ENCODE measurements at places on chromosomes 11 and 22. TPM values are rescaled to one million over a fixed set of nuclear protein-coding genes. Genes with fewer than 3 reads are reported as not detected.
A peak's percentile ranks its signal among the peaks of the same experiment; 100 is the strongest.

DNA sequence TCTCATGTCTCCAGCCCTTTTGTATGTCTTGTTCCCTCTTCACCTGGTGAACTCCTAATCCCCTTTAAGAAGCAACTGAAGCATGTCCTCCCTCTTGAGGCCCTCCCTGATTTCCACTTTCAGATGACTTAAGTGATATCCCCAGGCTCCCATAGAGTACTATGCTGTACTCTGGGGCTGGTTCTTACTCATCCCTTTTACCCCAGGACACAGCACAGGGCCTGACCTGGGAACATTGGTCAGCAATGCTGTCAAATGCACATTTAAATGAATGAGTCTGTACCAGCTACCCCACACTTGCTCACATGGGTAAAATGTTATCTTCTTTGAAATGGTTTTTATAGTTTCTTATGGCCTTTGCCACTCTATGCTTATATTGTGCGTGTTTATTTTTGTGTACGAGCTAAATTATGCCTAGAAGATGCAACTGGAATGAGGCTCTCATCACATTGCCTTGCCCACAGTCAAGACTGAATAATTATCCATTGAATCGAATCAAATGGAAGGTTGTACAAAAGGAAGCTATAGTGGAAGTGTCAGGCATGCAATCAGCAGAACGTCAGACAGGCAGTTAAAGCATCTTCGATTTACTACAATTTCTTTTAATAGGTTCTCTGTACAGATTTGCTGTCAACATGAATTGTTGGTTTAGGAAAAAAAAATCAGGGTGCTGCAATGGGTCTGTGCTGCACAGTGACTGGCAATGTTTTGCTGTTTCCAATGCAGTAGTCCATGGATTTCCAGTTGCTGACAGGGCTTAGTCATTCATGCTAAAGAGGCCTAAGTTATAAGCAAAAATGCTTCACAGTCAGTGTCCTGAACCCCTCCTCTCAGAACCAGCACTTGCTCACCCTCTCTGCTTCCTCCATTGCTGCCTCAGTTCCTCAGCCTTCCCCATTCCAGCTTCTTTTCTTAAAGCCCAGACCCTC is 79.5 kb downstream of the PARVA start:
- no peak overlapping the region for H3K27ac ChIP-seq
- no peak overlapping the region for H3K4me3 ChIP-seq
- H3K36me3 ChIP-seq: no peaks in the 10 kb centered on the region
- DNase-seq: no peak

- no peak for DNase-seq
- peak overlapping the region; percentile 70 for H3K4me3 ChIP-seq
- peaks cover 79% of the 10 kb centered on the region for H3K4me1 ChIP-seq
These were observed 5.8 kb downstream of the CD44 start for GRCh38 chr11:35144806-35145205.

Gene SCUBE2
- not detected for total RNA-seq

- H3K4me3 ChIP-seq: no peak overlapping the region
- no peak for DNase-seq
- H3K27ac ChIP-seq: no peak overlapping the region
- peaks cover 31% of the 10 kb centered on the region for H3K4me1 ChIP-seq
These were observed 90.9 kb downstream of the RRAS2 start for GRCh38 chr11:14267861-14268635.

Gene CSRP3
- total RNA-seq: not detected

Gene ELMOD1
- total RNA-seq: not detected

Gene TSPAN18
- total RNA-seq: 38.7 TPM

DNA sequence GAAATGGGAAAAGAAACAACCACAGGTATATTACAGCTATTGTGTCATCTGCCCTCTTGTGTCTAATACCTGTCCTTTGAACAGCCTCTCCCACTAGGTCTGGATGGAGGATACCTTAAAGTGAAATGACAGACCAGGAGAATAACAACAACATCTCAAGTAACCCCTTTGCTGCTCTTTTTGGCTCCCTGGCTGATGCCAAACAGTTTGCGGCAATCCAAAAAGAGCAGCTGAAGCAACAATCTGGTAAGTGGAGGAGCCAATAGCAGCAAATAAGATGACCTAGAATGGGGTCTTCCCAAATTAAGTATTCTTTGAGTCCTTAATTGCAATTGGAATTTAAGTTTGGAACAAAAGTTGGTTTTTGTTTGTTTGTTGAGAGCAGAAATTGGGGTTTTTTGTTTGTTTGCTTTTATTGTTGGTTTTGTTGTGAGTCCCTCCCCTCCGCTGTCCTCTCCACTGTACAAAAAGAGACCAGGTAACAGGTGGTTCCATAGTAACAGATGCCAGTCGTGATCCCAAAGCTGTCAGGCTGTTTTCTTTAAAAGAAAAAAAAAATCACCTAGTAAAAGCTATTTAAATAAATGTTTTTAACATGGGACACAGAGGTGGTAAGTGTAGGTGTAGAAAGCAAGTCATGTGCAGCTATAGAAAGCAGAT is 5.7 kb downstream of the UBE4A start:
- peaks cover 56% of the 10 kb centered on the region for H3K36me3 ChIP-seq
- H3K27me3 ChIP-seq: no peaks in the 10 kb centered on the region
- DNase-seq: no peak
- H3K4me3 ChIP-seq: no peak overlapping the region
- H3K27ac ChIP-seq: no peak overlapping the region

GRCh38 chr11:96218006-96218405 is 125.0 kb downstream of the MAML2 start:
- H3K36me3 ChIP-seq: peaks cover 13% of the 10 kb centered on the region
- DNase-seq: no peak
- H3K27ac ChIP-seq: no peak overlapping the region

DNA sequence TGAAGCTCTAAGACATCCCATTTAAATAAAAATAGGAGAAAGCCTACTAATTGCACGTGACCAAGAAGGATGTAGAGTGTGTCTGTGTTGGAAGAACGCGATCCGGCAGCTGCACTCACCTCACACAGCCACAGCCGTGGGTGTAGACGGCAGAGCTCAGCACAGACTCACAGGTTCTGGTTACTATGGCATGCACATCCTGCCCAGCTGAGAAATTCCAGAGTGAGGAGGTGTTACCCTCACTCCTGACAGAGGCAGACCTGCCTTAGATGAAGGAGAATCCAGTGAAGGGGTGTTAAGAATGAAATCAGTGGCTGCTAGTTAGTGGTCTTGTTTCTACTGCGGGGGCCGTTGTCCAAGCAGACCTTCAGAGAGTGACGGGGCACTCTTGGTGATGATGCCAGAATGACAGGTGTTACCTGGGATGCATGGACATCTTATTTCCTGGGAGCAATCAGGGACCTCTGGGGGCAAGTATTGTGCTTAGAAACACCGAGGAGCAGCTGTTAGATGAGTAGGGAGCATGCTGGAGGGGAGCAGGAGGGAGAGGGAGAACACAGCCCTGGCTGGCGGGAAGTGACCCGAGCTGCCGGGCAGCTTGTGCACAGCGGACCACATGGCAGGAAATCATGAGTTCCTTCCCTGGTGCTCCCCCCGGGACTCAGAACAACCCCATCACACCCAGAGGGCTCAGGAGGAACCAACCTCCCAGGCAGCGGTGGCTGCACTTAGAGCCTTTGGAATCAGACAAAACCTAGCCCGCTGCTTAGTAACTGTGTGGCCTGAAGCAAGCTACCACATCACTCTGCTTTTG is 12.3 kb downstream of the KCNJ5 start:
- DNase-seq: no peak
- no peak overlapping the region for H3K4me3 ChIP-seq
- peaks cover 12% of the 10 kb centered on the region for H3K4me1 ChIP-seq
- peaks cover 52% of the 10 kb centered on the region for H3K27me3 ChIP-seq
- no peak overlapping the region for H3K27ac ChIP-seq
- H3K36me3 ChIP-seq: no peaks in the 10 kb centered on the region

- peaks cover 28% of the 10 kb centered on the region for H3K27me3 ChIP-seq
- no peak for DNase-seq
- H3K36me3 ChIP-seq: no peaks in the 10 kb centered on the region
- no peak overlapping the region for H3K27ac ChIP-seq
These were observed 42.0 kb downstream of the SERPINH1 start for GRCh38 chr11:75603791-75604736.

GRCh38 chr11:66741153-66741552 is 12.1 kb upstream of the SPTBN2 start:
- peaks cover 5% of the 10 kb centered on the region for H3K36me3 ChIP-seq
- no peak overlapping the region for H3K27ac ChIP-seq
- no peak for DNase-seq
- no peak overlapping the region for H3K4me3 ChIP-seq
- peaks cover 11% of the 10 kb centered on the region for H3K27me3 ChIP-seq

Gene ADAMTS8
- not detected for total RNA-seq

- H3K4me3 ChIP-seq: no peak overlapping the region
- H3K27me3 ChIP-seq: peaks cover 24% of the 10 kb centered on the region
- no peaks in the 10 kb centered on the region for H3K36me3 ChIP-seq
- H3K4me1 ChIP-seq: peaks cover 11% of the 10 kb centered on the region
- no peak for DNase-seq
These were observed 4.1 kb downstream of the BEST1 start for GRCh38 chr11:61954106-61954850.

Gene C11orf97
- total RNA-seq: not detected

Gene GRK3
- total RNA-seq: 24.1 TPM

- H3K27ac ChIP-seq: peak overlapping the region; percentile 68
- peaks cover 37% of the 10 kb centered on the region for H3K4me1 ChIP-seq
- DNase-seq: peak; percentile 55
- H3K36me3 ChIP-seq: peaks cover 19% of the 10 kb centered on the region
These were observed 6.2 kb downstream of the SHISA8 start for GRCh38 chr22:41908411-41909309.

- no peak overlapping the region for H3K4me3 ChIP-seq
- no peaks in the 10 kb centered on the region for H3K27me3 ChIP-seq
- H3K36me3 ChIP-seq: no peaks in the 10 kb centered on the region
- H3K4me1 ChIP-seq: peaks cover 6% of the 10 kb centered on the region
- DNase-seq: no peak
These were observed 67.5 kb downstream of the PLEKHA7 start for GRCh38 chr11:16946477-16947282.

- H3K4me1 ChIP-seq: no peaks in the 10 kb centered on the region
- DNase-seq: no peak
- peaks cover 19% of the 10 kb centered on the region for H3K27me3 ChIP-seq
- no peaks in the 10 kb centered on the region for H3K36me3 ChIP-seq
- H3K27ac ChIP-seq: no peak overlapping the region
These were observed 101.8 kb upstream of the TIMP3 start for GRCh38 chr22:32699686-32700085.

Gene PARVG
- 123 TPM for total RNA-seq

Data from activated CD4-positive, alpha-beta memory T cell treated with anti-CD3 and anti-CD28 coated beads, Interleukin-2, amount 10 ng/mL, durations not matched to agents 7 days and 5 days (primary cell).